ENCODE measurements at places on chromosomes 4 and X.

DNA sequence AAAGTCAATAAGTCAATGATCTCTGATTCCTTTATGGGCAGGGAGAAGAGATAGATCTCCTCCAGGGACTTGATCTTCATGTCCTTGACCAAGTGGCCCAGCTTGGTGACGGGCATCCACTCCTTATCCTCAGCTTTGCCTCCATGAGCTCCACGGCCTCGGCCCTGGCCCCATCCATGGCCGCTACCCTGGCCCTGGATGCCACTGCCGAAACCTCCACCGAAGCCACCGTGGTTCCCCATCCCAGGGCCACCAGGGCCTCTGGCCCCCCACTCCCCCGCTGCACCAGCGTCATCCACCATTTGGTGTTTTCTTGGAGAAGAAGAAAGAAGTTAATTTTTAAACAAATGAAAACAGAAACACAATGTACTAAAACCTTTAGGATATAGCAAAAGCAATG lies 518.1 kb downstream of the GRXCR1 start:
- no peak for DNase-seq

DNA sequence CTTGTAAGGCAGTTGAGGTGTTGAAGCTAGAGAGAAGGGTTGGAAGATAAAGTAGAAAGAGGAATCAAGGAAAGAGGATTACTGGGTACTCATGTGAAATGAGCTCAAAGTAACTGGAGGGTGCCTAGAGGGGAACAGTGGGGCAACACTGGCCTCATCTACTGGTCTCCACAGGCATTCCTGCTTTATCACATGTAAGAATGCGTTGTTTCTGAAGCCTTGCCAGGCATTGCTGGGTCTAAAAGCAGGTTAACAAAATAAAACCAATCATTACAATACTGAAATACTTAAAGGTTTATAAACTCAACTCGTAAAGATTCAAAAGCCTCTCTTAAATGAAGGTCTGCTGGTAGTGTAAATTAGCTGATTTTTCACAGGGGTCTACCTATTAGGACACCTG lies 96.0 kb downstream of the FANCB start:
- no peak for DNase-seq

DNA sequence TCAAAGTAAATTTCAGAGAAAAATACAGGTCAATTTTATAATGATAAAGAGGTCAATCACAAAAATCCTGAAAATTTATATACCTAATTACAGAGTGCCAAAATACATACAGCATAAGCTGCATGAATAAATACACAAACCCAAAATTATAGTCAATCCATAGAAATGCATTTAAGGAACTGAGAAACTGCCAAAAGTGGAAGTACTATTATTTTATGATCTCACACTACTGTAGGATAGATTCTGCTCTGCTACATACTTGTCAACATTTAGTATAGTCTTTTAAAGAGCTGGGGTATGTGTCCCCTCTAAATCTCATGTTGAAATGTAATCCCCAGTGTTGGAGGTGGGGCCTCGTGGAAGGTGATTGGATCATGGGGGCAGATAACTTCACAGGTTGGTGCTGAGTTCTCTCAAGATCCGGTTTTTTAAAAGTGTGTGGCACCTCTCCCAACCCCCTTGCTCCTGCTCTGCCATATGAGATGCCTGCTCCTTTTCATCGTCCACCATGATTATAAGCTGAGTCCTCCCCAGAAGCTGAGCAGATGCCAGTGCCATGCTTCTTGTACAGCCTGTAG lies 31.8 kb downstream of the CHIC2 start:
- DNase-seq: no peak

DNA sequence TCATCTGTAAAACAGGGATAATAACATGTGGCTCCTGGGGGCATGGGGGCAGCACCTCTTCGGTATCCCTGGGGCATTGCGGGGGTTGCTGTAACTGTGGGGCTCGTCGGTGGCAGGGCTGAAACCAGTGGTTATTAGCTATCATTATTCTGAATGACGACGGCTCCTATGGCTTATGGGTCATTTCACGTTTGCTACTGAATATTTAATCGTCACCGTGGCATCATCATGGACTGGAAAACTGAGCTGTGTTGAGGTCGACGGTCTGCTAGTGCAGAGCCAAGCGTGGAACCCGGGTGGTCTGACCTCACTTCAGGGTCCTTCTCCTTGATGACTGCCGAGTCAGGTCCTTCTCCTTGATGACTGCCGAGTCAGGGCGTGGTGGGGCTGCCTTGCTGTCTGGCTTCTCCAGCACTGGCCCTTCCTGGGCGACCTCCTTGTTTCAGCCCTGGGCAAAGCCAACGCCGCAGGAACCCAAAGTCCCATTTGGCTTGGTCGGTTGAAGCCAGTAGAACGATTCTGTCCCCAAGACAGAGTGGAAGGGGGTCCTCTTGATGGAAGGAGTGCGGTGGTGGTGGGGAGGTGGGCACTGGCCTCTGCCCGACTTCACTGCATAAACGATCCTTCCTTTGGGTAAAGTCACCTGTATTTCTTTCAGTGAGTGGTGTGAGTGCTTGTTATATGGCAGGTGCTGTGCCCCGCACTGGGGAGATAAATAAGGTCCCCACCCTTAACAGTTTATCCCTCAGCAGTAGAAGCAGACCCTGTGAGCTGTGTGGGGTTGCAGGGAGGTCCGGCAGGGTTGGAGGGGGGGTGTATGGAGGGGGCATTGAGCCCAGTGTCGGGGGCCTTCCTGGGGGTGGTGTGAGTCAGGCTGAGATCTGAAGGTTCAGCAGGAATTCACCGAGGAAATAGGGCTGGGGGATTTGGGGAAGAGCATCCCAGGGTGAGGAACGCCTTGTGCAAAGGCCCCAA lies 40.8 kb downstream of the PSAPL1 start:
- no peak for DNase-seq

GRCh38 chrX:12366440-12366839 lies 228.2 kb downstream of the FRMPD4 start:
- no peak for DNase-seq
